GM23248 (cell line): ENCODE measurements at places on chromosomes 2 and 18. TPM values are rescaled to one million over a fixed set of nuclear protein-coding genes. Genes with fewer than 3 reads are reported as not detected.

- no peak overlapping the region for H3K27ac ChIP-seq
- no peak overlapping the region for H3K4me3 ChIP-seq
- H3K4me1 ChIP-seq, result no peaks in the 10 kb centered on the region; the same call in 1 of the 2 replicates
- H3K27me3 ChIP-seq, result no peaks in the 10 kb centered on the region; the same call in 1 of the 2 replicates
- no peak for DNase-seq
- H3K36me3 ChIP-seq, result no peaks in the 10 kb centered on the region
These were observed 40.7 kb downstream of the KLHL14 start for GRCh38 chr18:32732165-32732564.

DNA sequence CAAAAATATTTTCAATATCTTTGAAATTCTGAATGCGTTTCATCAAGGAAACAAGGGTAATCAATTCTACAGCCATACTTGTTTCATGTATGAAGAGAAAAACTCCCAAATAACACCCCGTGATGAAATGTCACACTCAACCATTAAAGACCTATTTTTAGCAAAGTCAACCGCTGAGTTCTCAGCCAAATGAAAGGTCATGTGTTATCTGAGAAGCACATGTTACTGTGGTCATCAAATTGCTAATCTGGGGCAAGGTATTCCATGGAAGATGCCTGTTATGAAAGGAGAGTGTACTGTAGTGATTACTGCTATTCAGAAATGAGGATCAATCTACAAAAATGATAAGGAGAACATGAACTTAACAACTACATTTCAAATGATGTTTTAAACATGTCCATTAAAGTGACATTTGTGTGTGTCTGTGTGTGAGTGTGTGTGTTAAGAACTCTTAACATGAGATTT lies 126.7 kb downstream of the BCL2 start:
- H3K36me3 ChIP-seq, result no peaks in the 10 kb centered on the region
- H3K27ac ChIP-seq, result no peak overlapping the region
- H3K27me3 ChIP-seq, result no peaks in the 10 kb centered on the region

The WNT6 gene
- not detected in 2 replicates for total RNA-seq

DNA sequence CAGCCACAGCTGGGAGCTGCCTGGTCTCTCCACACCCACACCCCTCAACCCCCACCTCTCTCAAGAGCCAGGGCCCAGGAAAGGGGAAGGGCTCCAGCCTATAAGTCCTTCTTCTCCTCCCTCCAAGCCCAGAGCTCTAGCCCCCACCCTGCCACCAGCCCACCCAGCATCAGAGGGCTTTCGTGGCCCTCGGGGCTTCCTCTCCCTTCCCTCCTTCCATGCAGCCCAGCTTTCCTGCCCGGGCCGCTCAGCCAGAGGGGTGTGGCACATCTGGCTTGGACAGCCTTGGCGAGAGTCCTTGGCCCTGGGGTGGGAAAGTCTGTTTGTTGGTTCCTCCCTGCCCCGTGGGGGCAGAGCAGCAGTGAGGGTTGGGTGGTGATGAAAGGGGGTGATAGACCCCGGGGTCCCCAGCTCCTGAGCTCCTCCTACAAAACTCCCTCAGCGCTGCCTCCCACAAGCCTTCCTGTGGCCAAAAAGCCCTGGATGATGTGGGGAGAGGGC lies 7.0 kb downstream of the TNS1 start:
- H3K27me3 ChIP-seq, result no peaks in the 10 kb centered on the region
- no peaks in the 10 kb centered on the region for H3K36me3 ChIP-seq
- H3K4me3 ChIP-seq, result peak overlapping the region; percentile 55
- peaks cover 81% of the 10 kb centered on the region for H3K4me1 ChIP-seq
- peak overlapping the region; percentile 88 for H3K27ac ChIP-seq

- no peak for DNase-seq
- H3K4me1 ChIP-seq, result peaks cover 22% of the 10 kb centered on the region
- H3K27me3 ChIP-seq, result no peaks in the 10 kb centered on the region
- no peak overlapping the region for H3K4me3 ChIP-seq
- no peaks in the 10 kb centered on the region for H3K36me3 ChIP-seq
These were observed 26.6 kb downstream of the CFAP210 start for GRCh38 chr2:169667583-169667982.

The UGT1A3 gene
- not detected in 2 replicates for total RNA-seq

The CPS1 gene
- total RNA-seq, result 2.0 and 4.9 TPM in 2 replicates

DNA sequence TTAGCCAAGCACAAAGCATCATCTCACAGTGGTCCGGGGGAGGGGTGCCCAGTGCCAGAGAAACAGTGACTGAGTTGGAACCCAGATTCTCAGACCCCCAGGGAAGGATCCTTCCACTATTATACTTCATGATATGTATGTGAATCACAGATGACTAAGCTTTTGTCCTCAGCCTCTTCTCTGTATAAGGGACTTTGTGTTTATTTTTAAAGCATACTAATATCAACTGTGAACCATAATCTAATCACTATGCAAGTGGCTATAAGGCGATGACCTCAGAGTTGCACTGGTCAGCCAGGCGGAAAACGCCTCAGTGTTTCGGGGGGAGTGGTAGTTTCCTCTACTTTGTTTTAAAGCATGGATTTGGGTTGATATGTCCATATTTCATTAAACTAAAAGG lies 160.4 kb upstream of the TMEM200C start:
- peak overlapping the region; percentile 71 for H3K27ac ChIP-seq
- H3K4me3 ChIP-seq, result peak overlapping the region; percentile 52
- peak; percentile 82 for DNase-seq
- no peaks in the 10 kb centered on the region for H3K36me3 ChIP-seq
- H3K4me1 ChIP-seq, result peaks cover 48% of the 10 kb centered on the region

DNA sequence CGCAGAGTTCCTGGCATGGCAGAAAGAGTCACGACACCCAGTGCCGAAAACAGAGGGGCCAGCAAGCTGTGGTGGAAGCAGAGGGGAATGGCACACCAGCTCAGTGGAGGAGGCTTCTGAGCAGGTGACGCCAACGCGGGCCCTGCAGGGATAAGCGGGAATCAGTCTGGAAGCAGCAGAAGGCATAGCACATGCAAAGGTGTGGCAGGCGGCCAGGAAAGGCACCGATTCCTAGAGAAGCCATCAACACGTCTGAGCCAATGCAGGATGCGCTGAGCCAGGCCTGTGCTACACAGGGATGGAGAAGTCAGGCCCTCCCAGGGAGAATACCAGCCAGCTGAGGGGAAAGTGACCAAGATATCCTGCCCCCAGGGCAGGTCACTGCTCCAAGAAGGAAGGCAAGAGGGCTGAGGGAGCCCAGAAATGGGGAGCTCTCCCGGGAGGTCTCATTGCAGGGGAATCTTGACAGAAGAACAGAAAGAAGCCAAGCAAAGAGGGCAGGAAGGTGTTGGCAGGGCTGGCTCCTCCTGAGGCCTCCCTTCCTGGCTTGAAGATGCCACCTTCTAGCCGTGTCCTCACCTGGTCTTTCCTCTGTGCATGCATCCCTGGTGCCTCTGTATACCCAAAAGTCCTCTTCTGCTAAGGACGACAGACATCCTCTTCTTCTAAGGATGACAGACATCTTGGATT lies 16.3 kb downstream of the TEX51 start:
- no peak overlapping the region for H3K27ac ChIP-seq
- DNase-seq, result no peak
- H3K36me3 ChIP-seq, result no peaks in the 10 kb centered on the region
- no peak overlapping the region for H3K4me3 ChIP-seq
- no peaks in the 10 kb centered on the region for H3K27me3 ChIP-seq
- H3K4me1 ChIP-seq, result no peaks in the 10 kb centered on the region

DNA sequence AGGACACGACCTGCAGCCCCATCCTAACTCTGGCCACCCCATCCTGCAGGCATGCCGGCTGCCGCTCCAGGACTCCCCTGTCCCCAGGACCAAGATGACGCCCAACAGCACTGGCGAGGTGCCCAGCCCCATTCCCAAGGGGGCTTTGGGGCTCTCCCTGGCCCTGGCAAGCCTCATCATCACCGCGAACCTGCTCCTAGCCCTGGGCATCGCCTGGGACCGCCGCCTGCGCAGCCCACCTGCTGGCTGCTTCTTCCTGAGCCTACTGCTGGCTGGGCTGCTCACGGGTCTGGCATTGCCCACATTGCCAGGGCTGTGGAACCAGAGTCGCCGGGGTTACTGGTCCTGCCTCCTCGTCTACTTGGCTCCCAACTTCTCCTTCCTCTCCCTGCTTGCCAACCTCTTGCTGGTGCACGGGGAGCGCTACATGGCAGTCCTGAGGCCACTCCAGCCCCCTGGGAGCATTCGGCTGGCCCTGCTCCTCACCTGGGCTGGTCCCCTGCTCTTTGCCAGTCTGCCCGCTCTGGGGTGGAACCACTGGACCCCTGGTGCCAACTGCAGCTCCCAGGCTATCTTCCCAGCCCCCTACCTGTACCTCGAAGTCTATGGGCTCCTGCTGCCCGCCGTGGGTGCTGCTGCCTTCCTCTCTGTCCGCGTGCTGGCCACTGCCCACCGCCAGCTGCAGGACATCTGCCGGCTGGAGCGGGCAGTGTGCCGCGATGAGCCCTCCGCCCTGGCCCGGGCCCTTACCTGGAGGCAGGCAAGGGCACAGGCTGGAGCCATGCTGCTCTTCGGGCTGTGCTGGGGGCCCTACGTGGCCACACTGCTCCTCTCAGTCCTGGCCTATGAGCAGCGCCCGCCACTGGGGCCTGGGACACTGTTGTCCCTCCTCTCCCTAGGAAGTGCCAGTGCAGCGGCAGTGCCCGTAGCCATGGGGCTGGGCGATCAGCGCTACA lies 2.1 kb downstream of the GPBAR1 start:
- DNase-seq, result no peak
- no peak overlapping the region for H3K27ac ChIP-seq
- H3K27me3 ChIP-seq, result no peaks in the 10 kb centered on the region
- H3K4me3 ChIP-seq, result no peak overlapping the region
